ENCODE measurements at places on chromosomes 6 and 20.
A peak's percentile ranks its signal among the peaks of the same experiment; 100 is the strongest.

- DNase-seq, result peak; percentile 95
Observed at GRCh38 chr20:50561379-50562078, 51.3 kb downstream of the PTPN1 start.

GRCh38 chr6:4308364-4308763 lies 173.0 kb upstream of the ECI2 start:
- no peak for DNase-seq

DNA sequence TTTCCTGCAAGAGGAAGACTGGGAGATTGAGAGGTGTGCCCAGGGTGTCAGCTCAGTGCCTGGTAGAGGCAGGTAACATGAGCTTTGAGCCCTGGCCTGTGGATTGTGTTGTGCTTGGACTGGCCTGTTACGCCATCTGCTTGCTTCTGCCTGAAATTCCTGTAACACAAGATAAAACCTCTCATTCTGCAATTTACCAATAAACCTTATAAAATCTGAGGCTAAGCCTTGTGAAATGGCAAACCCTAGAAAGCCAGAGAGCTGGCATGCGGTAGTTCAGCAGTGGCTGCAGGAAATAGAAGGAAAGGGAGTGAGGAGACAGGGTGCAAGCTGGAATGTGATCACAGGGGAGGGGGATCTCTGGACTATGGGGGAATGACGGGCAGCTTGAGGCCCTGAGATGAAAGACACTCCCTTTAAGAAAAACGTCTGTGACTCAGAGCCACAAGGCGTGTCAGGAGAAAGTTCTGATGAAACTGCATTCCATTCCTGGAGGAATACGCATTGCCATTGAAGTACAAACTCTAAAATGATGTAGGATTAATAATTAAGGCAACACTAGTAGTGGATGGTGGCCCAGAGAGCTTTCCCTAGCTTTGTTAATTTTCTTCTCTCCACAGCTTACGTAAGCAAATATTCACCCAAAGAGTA lies 26.3 kb upstream of the TFAP2A start:
- DNase-seq, result peak; percentile 86

DNA sequence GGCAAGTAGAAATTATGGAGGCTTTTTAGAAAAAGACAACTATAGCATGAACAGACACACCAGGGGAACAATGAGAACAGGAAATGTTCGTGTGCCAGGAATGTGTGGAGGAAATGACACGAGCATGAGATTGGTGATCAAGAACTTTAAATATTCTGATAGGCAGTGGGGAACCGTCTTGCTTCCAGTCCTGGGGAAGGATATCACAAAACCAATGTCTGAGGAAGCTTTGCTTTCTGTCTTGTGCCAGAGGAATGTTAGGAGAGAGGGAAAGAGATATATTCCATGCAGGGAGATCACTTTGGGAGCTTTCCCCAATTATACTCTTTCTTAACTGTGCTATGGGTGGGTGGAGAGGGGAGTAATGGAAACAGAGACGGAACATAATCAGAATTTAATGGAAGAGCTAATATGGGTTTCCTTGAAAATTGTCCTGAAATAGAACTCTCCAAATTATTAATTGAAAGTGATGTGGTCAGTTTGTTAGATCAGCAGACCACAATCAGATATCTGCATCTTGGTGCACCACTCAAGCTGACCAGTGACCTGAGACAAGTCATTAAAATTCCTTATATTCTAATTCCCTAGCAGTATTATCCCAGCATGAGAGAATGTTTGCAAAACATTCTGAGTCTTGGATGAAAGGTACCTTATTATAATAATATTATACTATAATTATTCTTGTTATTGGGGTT lies 178.2 kb downstream of the SOX4 start:
- DNase-seq, result peak; percentile 58

DNA sequence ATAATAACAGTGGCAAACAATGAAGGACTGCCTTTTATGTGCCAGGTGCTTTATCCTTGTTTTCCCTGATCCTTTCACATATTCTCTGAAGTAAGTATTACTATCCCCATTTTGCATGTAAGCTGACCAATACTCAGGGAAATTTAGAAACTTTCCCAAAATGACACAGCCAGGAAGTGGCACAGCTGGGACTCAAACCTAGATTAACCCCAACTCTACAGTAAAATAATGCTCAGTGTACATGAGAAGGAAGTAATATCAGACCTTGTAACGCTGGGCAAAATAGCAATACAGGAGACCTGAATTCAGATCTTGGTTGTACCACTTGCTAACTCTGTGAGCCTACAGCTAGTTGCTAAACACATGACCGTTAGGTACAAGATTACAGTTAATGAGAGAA lies 26.8 kb upstream of the NRSN1 start:
- no peak for DNase-seq

GRCh38 chr20:21519136-21519584 lies 5.3 kb upstream of the NKX2-2 start:
- no peak for DNase-seq

Measured in cardiac fibroblast (primary cell).